ENCODE measurements at places on chromosomes 7 and 10. TPM values are rescaled to one million over a fixed set of nuclear protein-coding genes. Genes with fewer than 3 reads are reported as not detected.

OGDH gene
- total RNA-seq = 28.6 TPM

FKBP6 gene
- not detected for total RNA-seq

ELFN1 gene
- 0.48 TPM for total RNA-seq

SLC13A1 gene
- not detected for total RNA-seq

ASB10 gene
- not detected for total RNA-seq

OPN1SW gene
- total RNA-seq = not detected

LBX1 gene
- not detected for total RNA-seq

SPACDR gene
- 0.68 TPM for total RNA-seq

SPDYE5 gene
- total RNA-seq = not detected

TEX47 gene
- not detected for total RNA-seq

MMP21 gene
- not detected for total RNA-seq

ASZ1 gene
- not detected for total RNA-seq

BMPER gene
- total RNA-seq = 6.2 TPM

NPC1L1 gene
- 0.03 TPM for total RNA-seq

ANKRD7 gene
- 0.36 TPM for total RNA-seq

RPP30 gene
- total RNA-seq = 44.6 TPM

WNT8B gene
- 0.03 TPM for total RNA-seq

TUBB8 gene
- total RNA-seq = 0.12 TPM

CHAT gene
- total RNA-seq = not detected

STX1A gene
- total RNA-seq = 83.3 TPM

LOXL4 gene
- 1.3 TPM for total RNA-seq
